ENCODE measurements at places on chromosomes 5 and 9.

DNA sequence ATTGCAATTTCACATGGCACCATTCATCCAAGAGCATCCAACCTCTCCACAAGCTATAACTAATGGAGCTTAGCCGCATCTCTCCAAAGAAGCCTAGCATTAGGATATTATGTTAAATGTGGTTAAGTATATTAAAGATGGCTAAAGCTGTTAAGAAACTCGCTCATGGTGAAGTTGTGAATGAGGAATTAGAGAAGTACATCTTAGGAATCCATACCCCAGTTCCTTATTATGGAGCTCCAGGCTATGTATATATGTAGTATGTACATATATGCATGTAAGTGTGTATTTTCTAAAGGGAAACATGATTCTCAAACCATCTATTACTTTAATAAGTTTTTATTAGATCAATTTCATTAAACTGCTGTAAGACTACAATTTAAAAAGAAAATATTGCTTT is 26.4 kb downstream of the LURAP1L start:
- no peak for DNase-seq

GRCh38 chr5:2299388-2300220 is 416.9 kb upstream of the IRX4 start:
- no peak for DNase-seq

GRCh38 chr5:36689225-36689624 is 82.8 kb downstream of the SLC1A3 start:
- no peak for DNase-seq

DNA sequence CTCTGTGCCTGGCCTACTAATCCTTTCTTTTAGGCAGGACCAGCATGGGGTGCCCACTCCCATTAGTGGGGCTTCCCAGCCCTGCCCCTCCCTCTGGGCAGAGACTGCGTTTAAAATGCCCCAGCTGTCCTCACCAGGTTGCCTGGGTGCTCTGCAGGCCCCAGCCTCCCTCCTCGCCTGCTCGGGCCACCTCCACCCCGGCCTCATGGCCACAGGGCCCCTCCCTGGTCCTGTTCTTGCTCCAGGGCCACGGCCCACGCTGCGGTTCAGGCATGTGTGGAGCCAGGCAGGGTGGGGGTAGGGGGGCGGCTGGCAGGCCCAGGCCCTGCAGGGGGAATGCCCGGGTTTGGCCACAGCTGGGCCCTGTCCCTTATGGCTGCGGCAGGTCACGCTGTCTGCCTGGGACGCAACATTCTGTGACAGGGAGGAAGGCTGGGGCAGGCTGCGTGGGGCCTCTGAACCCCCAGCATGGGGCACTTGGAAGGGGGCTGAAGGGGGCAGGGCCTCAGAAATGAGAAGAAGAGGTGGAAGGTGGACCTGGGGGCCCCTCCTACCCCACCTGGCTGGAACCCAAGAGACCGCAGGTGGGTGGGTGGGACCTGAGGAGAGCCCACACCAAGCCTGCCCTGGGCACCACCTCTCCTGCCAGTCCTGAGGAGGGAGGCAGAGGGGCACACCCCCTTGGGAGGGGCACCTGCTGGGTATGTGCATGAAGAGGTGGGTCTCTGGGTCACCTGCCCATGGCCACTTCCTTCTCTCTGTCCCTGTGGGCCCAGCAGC is at the start of gene LCN12:
Gene LCN12, plus strand, starts transcription at position 733 of the 780 bp plus-strand sequence. CDS start 55 bp downstream, outside the sequence.
- no peak for DNase-seq

- DNase-seq = no peak
These were observed 93.4 kb upstream of the SLC30A5 start for GRCh38 chr5:69000216-69000919.

- DNase-seq = no peak
These were observed 901.9 kb upstream of the WWC1 start for GRCh38 chr5:167389537-167389936.

DNA sequence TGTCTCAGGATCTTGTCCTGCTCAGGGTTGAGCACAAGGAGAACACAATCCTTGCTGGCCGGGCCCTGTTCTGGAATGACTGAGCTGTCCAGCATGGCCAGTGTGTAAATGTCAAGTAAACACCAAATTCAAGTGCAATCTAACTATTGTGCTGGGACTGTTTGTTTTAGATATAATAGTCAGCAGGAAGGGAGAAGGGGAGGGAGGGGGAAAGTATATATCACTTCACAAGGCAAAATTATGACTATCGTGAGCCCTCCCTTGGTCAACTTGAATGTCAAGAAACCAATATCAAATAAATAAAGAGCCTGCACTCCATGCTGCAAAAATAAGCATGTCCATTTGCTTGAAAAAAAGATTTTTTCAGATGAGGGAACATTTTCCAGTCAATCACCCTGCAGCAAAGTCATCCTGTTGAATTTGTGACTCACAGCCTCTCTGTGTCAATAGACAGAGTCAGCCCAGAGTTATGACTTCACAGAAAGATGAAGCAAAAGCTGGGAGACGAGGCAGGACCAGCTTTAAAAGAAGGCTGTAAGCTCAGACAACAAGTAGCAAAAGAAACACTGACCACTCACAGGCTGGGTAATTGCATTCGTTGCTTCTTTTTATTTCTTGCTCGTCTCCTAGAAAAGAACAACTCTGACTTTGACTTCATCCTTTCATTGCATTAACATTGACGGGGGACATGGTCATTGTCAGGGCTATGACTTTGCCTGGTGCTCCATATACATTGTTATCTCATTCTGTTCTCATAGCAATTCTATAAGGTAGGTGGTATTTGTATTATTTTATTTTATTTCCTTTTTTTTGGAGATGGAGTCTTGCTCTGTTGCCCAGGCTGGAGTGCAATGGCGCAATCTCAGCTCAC is 15.3 kb upstream of the KLF4 start:
- no peak for DNase-seq

DNA sequence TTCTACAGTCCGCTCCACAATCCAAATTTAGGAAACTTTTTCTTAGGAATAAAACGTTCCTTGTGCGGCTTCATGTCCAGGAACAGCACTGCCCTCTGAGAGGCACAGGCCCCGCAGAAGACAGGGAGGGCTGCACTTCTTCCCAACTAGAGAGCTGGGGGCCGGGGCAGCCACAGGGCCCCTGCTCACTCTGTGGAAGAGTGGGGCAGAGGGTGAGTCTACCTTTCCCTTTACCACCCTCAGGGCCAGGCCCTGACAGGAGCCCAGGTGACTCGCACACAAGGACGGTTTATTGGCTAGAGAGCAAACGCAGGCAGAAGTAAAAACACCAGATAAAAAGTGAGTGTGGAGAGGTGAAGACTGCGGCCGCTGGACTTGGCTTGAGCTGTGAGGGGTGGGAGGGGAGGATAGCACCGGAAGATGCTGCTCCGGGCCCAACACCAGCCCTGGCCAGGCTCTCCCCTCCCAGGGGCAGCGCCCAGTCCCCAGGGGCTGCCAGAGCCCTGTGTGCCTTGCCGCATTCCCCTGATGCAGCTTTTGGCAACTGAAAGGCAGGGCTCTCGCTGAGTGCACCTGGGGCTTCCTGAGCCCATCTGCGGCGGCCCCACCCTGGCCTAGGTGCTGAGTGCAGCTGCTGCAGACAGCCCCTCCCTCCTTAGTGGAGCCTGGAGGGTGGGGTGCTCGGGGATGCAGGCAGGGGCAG is 20.2 kb downstream of the SH3GLB2 start:
- DNase-seq = no peak

DNA sequence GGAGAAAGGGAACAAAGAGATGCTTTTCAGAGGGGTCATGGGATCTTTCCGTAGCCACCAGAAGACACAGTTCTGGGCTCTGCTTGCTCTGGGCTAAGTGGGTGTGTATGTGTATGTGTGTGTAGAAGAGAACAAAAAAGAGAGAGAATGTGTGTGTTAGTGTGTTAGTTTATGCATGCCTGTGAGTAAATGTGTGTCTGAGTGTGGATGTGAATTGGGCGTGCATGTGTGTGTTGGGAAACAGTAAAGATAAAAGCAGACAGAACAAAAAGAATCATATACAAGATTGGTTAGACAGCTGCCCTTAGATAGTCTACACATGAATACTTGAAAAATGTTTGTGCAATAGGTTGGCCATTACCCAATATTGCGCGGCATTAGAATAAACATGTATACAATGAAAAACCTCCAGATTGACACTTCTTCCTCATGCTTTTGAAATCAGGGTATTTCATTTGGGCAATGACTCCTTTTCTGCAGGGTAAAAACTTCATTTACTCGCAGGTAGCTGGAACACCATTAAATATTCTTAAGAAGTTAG is 36.5 kb upstream of the HSPA9 start:
- DNase-seq = no peak

GRCh38 chr5:142023836-142024235 is 11.0 kb upstream of the GNPDA1 start:
- DNase-seq = no peak

DNA sequence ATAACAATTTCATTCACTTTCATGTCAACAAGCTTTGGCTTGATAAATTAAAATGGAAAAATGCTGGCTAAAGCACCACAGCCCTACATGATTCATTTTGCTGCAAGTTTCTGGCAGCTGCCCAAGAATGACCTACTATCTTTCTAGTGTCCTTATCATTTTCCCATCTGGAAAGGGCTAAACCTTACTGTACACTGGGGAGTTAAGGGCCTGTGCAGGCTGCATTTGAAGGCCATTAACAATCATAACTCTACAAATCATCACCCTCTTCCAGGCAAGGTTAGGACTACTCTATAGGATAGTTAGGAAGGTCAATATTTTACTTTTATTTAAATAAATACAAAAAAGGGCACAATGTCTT is 579.7 kb upstream of the ZNF608 start:
- no peak for DNase-seq

DNA sequence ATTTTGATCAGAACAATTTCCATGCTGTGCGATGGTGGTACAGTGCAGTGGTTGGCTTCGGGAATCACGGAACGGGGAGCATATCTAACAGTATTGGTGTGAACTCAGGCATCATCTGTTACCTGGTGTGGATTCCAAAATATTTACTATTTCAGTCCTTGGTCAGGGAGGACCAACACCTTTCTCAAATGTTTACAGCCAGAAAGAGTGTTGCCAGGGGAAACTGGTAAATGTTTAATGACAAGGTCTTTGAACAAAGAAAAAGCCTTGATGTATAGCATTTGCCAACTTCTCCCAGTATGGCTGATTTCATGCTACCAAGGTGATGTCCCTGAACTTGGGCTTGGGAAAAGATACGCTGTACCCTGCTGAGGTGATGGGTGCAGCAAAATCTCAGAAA is 145.6 kb upstream of the POC5 start:
- no peak for DNase-seq

DNA sequence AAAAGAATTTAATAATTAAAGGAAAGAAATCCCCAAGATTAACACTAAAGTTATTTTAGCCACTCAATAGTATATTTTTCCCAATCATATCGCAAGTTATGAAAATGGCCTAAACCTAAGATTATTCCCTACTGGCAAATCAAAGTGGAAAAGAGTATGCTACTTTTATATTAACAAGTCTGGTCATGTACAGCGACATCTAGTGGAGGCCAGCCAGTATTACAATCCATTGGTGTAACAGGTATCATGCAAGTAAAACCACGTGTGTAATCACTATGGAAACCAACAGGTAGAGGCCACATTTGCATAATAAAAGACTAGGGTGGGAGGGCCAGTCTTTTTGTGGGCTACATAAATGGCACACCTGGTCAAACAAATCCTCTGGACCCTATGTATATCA is 976.4 kb upstream of the CDH9 start:
- no peak for DNase-seq

- DNase-seq = no peak
These were observed 159.2 kb downstream of the NSG2 start for GRCh38 chr5:174204535-174205313.

- DNase-seq = no peak
These were observed 74.5 kb downstream of the MVB12B start for GRCh38 chr9:126401107-126401506.

DNA sequence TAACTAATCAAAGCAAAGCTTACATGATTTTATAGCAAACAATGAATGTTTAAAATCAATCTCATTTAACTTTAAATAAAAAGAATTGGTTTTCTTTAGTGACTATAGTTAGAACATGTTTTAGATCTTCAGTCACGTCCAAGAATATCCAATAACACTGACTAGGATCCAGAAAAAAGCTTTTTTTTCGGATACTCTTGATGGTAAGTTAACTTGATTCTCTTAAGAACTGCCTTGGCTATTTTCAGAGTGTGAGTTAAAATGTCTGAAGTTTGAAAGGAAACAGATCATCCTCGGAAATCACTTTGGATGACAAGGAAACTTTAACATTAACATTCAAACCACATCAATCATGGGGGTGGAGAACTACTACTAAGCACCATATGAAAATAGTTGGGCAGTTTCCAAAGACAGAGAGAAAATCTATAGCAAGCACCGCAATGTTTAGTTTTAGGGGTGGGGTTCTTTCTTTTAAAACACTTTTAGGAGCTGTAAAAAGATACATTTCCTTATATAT is 83.7 kb upstream of the SLC27A6 start:
- no peak for DNase-seq

DNA sequence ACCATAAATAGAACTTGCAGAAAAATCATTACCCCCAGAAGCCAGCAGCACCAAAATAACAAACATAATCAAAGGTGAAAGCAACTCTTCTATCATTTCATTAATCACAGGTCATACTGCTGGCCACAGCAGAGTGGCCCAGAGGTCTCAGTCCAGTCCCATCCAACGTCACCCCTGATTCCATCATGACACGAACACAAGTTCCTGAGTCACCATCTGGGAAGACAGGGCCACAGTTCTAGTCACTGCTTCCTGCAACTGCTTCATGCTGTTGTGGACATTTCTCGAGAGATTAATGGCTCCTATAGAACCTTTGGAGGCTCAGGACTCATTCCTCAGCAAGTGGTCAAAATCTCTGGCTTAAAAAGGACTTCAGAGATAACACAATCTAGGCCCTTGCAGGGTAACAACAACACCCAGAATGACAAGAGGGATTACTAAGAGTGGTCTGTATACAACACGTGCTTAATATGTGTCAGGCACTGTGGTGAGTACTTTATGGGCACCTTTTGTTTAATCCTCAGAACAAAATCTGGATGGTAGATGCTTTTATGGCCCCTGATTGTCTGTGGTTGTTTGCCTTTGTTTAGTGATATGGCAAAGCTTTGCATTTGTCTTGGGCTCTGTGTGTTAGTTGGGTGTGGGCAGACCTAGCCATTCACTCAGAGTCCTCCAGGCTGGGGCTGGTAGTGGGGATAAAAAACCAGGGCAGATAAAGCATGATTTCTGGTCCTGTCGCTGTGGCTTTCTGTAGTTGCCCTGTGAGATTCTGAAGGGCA is 184.3 kb downstream of the DAB2IP start:
- no peak for DNase-seq
